ENCODE measurements at places on chromosomes 12 and 14. TPM values are rescaled to one million over a fixed set of nuclear protein-coding genes. Genes with fewer than 3 reads are reported as not detected.

PDZRN4 gene
- total RNA-seq: 60.0 TPM

BEST3 gene
- 11.5 TPM for total RNA-seq

CISTR gene
- total RNA-seq: not detected

SMIM41 gene
- total RNA-seq: not detected

P2RX2 gene
- not detected for total RNA-seq

SYNE3 gene
- total RNA-seq: 4.6 TPM

PRH2 gene
- 0.92 TPM for total RNA-seq
